ENCODE measurements at places on chromosomes 3 and 15. TPM values are rescaled to one million over a fixed set of nuclear protein-coding genes. Genes with fewer than 3 reads are reported as not detected.

DNA sequence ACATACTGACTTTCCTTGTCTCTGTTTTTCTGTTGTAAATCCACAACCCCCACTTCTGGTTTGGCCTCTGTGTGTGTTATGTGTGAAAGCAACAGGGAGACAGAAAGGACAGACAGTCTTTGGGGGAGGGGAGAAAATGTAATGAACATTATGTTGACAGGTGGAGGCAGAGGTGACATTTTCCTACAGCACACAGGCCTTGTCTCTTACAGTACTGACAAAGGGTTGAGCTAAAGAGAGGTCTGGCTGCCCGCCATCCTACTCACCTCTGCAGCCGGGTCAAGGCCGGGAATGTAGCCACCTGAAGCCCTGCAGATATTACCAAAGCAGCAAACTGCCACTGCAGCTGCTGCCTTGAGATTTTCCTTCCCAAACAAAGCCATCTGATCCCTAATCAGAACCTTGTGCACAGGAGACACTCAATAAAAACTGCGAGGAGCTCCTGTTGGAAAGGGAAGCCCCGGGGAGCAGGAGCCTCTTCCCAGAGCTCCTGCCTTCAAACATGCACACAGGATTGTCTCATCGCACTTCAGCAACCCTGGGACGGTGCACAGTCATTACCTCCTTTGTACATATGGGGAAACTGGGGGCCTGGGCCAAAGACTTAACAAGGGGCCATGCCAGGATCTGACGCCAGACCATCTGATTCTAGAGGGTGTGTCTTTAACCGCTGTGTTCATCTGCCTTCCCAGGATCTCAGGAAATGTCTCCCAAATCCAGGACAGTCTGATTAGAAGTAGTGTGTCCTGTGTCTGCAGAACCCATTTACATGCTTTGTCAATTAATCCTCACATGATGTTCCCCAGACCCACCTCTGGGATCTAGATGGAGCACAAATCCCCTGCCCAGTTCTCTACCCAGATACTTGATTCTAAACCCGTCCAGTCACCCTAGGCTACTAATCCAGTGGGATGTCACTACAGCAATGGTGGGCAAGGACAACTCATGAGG, 14.2 kb downstream of the MYO5C start:
- no peak for DNase-seq

DNA sequence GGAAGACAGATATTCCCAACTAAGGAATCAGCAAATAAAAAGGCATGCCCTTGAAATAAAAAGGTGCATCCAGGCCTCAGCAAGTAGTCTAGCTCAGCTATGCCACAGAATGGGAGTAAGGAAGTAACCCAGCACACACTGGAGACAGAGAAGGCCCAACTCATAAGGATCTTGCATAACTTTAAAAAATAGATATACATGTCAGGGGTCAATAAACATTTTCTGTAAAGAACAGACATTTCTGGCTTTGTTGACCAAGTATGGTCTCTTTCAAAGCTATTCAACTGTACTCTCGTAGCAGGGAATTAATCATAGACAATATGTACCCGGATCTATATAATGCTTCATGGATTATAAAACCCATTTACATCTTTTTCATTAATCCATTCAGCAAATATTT, 449.3 kb downstream of the TAFA4 start:
- DNase-seq: no peak

The CCR8 gene
- not detected for total RNA-seq

- DNase-seq: peak; percentile 61
Measured at GRCh38 chr15:90407871-90408317, 19.9 kb downstream of the IQGAP1 start.

The LHFPL4 gene
- total RNA-seq: 0.92 TPM

- no peak for DNase-seq
Measured at GRCh38 chr3:140311428-140311827, 366.4 kb upstream of the TRIM42 start.

The DPPA2 gene
- not detected for total RNA-seq
